ENCODE measurements at places on chromosomes 1 and 21.

GRCh38 chr1:234691567-234691966, 81.6 kb upstream of the IRF2BP2 start:
- DNase-seq: peak; percentile 54

GRCh38 chr21:30166171-30166570, 434 bp downstream of the CLDN17 start:
- DNase-seq: no peak

DNA sequence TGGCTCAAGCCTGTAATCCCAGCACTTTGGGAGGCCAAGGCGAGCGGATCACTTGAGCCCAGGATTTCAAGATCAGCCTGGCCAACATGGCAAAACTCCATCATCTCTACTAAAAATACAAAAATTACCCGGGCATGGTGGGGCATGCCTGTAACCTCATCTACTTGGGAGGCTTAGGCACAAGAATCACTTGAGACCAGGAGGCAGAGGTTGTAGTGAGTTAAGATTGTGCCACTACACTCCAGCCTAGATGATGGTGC, 12.0 kb downstream of the PALMD start:
- DNase-seq: no peak

DNA sequence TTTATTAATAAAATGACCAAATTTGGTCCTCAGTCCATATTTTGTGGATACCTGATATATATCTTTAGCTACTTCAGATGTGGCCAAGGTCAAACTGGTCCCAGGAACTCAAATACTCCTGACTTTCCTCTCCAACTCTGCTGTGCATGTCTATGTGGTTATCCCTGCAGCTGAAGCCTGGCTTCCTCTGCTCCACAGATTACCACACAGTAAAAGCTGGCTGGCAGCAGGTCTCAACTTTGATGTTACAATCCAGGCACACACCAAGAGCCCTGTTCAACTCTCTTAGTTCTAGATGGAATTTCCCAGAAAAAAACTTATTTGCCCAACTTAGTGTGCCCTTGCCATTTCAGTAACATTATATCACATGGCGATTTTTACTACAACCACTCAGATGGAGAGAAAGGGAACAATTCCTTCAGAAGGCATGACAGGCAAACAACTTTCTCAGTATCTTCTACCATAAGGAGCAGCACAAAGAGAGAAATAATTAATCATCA, 479.5 kb downstream of the PLPP3 start:
- DNase-seq: no peak

DNA sequence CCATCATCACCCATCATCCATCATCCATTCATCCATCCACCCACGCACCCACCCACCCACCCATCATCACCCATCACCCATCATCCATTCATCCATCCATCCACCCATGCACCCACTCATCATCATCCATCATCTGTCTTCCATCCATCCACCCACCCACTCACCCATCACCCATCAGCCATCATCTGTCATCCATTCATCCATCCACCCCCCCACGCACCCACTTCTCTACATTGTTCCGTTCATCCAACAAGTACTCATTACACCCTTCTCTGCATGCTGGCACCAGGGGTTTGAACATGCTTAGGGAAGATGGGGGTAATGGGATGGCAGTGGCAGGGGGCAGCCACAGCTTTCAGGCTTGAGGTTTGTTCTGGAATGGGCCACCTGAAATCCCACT, 82.1 kb downstream of the ADARB1 start:
- DNase-seq: no peak

DNA sequence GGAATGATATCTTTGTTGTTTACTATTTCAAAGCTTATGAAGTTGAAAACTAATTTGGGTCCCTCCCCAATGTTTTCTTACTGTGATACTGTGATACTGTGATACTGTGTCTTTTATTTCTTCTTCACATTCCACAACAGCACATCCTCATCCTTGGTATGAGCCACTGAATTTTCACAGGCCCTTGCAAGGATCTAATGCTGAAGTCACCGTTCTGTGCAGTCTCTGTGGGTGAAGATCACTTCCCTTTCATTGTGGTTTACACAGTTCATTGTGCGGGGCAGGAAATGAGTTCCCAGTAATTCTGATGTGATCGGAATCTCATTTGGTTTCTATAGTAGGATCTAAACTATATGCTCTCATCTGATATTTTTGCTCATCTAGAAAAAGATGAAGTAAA, 32.1 kb upstream of the PAXBP1 start:
- peak; percentile 85 for DNase-seq

DNA sequence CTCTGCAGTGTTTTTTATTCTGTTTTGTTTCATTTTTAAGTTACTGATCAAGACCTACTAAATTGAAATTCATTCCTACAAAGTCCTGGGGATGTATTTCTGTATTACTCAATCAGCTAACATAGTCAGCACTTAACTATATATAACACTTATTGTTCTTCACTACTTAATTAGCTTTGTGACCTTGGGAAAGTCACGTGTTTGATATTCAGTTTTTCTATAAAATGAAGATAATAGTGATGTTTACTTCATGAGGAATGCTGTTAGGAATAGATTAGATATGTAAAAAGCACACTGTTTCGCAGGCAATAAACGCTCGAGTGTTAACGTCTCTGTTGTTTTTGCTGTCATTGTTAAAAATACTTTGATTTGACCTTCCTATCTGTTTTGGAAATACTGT, 44.6 kb downstream of the CTTNBP2NL start:
- DNase-seq: no peak

GRCh38 chr1:3533067-3534048, 78.0 kb downstream of the MEGF6 start:
- no peak for DNase-seq

DNA sequence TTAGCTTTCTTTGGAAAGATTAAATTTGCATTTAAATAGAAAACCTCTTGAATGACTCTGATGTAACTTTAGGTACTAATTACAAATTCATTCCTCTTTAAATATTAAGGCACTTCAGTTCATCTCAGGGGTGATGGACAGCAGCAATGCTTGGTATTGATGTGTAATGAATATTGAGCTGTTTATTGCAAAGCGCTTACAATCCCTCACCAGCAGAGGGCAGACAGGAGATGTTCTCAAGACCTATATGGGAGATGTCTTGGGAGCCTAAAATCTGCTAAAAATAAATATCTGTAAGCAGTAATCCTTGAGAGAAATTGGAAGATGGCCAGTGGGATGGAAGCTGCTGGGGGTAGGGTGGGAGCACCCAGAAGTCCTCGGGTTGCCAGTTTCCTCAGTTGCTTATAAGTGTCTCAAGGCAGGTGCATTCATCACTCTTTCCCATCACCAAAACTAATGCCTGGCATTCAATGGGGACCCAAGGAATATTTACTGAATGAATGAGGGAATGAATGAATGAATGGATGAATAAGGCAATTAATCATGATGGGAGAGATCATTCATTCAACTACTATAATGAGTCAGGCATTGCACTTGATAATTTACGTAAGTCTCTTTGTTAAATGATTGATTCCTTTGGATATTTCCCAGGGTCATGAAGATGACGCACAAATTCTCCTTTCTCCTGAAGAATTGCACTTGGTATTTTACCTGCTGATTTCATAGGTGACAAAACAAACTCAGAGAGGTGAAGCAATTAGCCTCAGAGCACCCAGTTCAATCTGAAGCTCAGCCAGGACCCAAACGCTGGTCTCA, 2.3 kb downstream of the KLHDC8A start:
- peak; percentile 71 for DNase-seq

DNA sequence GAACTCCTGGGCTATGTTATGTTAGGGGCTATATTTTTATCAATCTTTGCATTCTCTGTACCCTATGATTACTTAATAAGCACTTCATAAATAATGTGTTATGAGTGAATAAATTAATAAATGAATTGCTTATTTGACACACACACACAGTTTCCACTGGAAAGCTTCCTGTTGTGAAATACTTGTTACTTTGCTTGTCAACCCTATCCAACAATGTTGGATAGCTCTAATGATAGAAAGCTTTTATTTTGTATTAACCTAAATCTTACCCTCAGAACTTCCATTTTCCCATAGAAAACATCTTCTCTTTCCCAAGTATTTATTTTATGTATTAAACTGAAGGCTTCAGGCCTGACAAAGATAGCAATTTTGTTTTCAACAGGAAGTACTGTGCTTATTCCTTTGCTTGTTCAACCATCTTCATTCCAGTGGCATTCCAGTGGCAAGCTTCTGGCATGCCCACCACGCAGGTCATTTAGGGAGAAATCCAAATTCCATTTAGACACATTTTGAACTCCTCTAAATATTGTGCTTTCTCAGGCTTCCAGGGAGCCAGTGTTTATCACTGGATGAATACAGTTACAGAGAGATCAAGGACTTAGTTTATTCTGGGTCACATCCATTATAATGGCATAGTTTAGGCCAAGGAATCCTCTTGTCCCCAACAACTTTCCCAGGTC, 134.4 kb downstream of the TGFB2 start:
- DNase-seq: peak; percentile 97

DNA sequence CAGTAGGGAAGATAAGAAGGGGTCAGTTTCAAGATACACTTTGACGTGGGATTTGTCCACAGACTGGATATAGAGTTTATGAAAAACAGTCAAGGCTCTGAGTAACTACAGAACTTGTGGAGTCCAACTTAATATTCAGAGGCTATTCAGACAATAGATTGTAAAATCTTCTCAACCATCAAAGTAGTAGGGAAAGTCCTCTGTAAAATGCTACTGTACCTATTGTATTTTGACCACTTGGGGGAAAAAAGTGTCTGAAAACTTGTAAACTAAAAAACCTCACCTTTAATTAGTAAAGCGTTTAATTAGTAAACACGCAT, 10.5 kb downstream of the PTP4A2 start:
- DNase-seq: no peak

GRCh38 chr1:185404907-185405568, 88.0 kb upstream of the IVNS1ABP start:
- DNase-seq: no peak

GRCh38 chr21:25416669-25417068, 190.6 kb downstream of the MRPL39 start:
- no peak for DNase-seq

GRCh38 chr1:3530926-3531818, 76.7 kb downstream of the ARHGEF16 start:
- DNase-seq: peak; percentile 74

- DNase-seq: no peak
Measured at GRCh38 chr1:168005529-168005928, 68.7 kb upstream of the MPC2 start.

DNA sequence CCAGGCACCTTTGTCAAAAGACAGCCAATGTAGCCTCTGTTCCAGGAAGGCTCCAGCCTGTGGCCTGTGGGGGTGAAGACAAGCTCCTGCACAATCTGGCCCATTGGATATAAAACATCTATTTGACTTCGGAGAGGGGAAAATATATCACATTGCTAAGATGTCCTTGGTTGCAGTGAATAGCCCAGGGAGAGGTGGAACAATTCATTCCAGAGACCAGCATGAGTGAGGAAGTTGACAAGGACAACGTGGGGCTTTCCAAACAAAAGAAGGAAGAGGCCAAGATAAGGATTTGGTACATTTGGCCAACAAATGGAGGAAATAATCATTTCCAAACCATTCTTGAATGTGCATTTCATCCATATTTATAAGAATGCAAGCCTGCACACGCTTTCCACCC, 187.0 kb downstream of the ETS2 start:
- no peak for DNase-seq

DNA sequence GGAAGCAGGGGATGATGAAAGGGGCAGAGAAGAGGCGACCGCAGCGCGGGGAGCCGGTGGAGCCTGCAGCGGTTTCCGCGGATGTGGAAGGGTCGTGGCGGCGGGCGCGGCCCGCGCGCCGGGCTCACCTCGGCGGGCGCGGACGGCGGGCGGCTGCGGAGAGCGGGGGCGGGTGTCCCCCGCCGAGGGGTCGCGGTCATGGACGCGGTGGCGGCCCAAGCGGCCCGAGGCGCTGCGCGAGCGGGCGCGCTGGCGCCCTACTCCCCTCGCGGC, 572 bp downstream of the LPGAT1 start:
- DNase-seq: no peak

- DNase-seq: peak; percentile 18
Measured at GRCh38 chr1:223106856-223107255, 36.2 kb downstream of the TLR5 start.

DNA sequence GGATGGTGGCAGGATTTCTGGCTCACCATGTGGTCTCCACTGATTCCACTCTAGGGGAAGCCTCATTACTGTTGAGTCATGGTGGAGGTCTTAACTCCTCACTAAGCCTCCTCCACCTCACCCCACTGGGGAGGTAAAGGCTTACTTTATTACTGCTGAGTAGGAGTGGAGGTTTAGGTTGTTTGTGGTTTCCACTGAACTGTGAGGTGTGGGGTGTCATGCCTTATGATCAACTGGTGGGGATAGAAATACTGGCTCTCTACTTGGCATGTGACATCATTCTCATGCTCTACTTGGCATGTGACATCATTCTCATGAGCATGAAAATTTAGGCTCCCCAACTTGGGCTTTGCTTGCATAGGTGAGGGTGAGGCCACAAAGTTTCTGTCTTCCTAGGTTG, 35.6 kb downstream of the COL6A1 start:
- no peak for DNase-seq

DNA sequence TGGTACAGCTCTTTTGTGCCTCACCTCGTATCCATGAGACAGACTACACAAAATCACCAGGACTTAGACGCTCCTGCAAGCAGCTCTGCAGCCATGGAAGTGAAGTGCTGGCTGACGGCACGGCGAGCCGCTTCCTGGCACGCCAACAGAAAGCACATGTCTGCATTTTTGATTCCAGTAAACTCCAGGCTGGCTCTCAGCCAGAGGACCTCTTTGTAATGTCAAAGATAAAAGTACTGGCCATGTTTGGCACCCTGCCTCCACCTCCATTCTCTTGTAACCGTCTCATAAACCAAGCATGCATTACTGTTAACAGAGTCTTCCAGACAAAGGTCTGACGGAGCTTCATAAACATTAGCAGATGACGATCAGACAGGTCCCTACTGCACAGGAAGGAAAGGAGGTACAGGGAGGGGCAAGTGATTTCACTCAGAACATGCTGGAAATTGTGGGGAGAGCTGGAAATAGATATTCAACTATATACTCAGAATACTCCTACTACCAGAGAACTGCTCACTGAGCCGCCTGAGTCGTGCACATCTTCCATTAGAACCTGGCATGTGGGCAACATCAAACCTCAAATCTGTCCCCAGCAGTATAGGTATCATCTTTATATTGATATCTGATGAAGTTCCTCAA, 632.0 kb downstream of the SMYD3 start:
- DNase-seq: peak; percentile 96

GRCh38 chr1:10833630-10834557, 37.4 kb upstream of the CASZ1 start:
- DNase-seq: peak; percentile 3

Data from fibroblast of skin of back (primary cell).